ENCODE measurements at places on chromosomes 6 and 20.

- DNase-seq, result no peak
These were observed 52.7 kb downstream of the VAPB start for GRCh38 chr20:58441723-58442122.

DNA sequence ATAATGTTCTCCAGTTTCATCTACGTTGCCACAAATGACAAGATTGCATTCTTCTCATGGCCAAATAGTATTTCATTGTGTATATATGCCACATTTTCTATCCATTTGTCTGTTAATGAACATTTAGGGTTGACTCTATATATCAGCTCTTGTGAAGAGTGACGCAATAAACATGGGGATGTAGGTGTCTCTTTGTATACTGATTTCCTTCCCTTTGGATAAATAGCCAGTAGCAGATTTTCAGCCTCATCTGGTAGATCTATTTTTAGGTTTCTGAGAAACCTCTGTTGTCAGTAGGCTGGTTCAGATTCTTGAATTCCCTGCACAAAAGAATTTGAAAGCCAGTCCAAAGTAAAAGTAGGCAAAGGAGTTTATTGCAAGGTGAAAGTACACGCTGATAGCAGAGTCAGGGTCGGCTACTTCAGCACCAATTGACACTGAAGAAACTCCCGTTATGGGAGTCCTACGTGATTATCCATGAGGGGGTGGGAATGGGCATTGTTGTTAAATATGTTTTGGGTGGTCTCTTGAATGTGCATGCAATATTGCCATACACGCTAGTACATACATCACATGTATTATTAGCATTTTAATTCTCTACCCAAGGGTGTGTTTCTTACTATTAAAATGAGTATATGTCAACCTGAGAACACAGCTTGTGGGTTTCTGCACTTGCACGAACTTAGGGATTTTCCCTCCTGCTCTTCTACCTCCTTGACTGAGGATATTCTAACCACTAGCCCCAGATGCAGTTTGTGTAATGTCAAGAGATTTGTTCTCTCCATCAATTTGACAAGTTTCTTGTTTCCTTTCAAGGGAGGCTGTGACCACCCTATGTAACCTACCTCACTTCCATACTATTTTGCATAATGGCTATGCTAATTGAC lies 14.4 kb upstream of the SLC17A2 start:
- no peak for DNase-seq

DNA sequence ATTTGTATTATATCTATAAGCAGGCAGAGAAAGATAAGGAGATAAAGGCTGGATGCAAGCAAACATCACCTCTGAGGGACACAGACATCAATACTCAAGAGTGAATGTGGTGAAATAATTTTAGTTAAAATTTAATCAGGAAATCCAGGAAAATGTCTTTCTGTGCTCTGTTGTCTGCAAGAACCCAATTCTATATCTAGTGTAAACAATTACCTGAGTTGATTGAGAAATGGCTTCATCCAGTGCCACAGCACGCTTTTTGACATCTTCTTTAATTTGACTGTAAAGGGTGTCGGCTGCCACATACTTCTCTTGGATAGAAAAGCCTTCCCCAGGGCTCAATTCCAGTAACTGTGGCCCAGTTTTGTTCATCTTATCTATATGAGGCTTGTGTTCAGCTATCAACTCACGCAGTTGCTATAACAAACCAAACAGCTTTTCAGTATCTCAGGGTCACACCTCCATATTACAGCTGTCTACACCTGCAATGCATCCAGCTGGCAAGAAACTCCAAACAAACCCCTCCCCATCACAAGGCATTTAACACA lies 131.6 kb downstream of the DST start:
- DNase-seq, result no peak

- no peak for DNase-seq
These were observed 18.9 kb downstream of the SYTL3 start for GRCh38 chr6:158668707-158669103.

- no peak for DNase-seq
These were observed 132.0 kb upstream of the JAG1 start for GRCh38 chr20:10805764-10806163.

GRCh38 chr6:32112431-32112980 lies 3.4 kb upstream of the TNXB start:
- no peak for DNase-seq

GRCh38 chr6:116528780-116529179 lies 16.7 kb downstream of the TRAPPC3L start:
- no peak for DNase-seq

Measured in NCI-H1417 treated with DMSO at 0.1 percent for 48 hours (cell line).